ENCODE measurements at places on chromosomes 1 and 21.

DNA sequence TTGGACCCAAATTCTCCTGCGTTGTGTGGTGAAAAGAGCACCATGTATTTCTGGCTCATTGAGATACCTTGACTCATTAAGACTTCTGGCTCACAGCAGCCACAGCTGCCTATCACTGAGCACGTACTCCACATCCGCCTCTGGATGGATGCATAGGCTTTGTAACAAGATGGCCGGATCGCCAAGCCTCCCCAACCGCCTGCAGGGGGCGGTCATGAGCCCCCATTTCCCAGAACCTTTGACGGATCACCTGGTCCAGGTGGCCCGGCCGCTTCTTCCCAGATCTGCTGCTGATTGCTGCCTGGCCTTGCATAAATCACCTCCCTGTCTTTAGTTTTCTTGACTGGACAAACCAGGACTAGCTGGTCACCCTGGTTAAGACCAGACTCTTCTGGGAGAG lies 156.5 kb upstream of the KLHDC7A start:
- DNase-seq: no peak

DNA sequence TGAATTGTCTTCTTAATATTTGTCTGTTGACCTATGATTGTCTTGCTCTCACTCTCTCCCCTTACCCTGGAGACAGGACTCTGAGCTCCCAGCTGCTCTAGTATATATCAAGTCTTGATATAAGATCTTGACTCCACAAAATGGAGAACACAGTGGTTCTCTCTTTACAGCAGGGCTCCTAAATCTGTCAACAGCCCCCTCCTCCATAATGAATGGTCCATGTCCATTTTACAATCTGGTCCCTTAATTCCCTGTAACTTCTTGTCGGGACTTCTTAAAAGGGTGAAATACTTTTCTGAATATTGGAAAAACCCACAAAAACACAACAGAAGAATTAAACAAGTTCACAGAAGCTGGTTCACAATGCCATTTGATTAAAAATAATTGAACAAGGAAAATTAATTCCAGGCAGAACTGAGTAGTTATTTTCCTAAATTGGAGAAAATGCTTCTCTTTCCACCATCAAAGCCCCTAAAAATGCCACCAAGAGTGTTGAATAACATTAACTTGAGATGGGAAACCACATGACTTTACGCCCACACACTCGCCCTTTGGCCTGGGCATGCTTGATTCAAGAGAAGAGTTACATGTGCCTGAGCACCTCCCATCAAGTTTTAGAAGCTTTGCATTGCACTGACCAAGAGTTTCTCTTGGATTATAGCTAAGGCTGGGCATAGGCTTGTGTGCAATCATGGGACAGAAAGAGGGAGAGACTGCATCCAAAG lies 109.8 kb downstream of the TOMM20 start:
- DNase-seq: no peak

DNA sequence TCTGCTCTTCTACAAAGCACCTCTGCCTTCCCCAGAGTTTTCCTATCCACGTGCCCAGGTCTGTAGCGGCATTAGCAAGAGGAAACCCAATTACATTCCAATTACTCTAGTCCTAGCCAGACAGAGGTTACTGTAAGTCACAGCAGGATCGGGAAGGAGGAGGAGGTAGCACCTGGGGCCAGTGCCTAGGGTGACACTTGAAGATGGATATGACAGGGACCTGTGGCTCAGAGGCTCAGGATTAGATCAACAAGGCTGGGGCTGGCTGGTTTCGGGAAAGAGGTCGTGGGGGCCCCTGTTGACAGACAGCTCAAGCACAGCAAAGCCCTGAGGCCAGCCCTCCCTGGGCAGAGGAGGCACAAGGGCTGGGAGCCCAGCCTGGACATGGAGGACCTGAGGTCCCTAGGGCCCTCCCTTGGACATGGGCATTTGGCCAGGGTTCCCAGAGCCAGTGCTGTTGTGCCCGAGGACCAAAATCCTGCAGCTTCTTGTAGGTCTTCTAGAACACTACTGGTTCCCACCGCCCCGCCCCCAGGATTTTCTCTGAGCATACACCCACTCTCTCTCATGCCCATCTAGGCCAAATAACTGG lies 3.0 kb upstream of the HCRTR1 start:
- no peak for DNase-seq

DNA sequence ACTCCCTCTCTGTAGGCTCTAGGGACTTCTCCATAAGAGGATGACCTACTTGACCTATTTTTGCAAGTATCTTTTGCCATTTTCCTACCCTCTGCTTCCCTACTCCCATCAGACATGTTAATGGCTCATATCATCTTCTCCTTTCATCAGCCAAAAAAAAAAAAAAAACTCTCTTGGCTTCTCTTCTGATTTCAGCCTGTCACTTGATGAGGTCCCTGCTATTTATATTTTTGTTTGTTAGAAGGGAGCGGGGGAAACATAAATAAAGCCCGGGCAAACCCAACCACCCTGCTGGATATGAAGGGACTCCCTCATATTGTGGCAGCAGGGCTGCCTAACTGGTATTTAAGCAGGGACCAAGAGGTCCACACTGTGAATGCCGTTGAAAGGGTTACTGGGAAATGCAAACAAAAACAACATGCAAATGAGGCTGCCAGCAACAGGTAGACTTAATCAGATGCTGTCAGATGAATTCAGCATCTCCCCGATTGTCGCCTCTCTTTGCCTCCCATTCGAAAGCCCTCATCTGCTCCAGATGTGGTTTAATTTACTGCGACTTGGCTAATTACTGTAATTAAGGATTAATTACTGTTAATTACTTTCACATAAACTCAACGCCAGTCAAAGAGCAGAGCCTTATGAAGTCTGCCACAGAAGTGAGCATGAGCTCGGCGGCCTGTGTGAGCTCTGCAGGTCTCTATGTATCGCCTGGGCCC lies 172.3 kb downstream of the PBX1 start:
- no peak for DNase-seq

DNA sequence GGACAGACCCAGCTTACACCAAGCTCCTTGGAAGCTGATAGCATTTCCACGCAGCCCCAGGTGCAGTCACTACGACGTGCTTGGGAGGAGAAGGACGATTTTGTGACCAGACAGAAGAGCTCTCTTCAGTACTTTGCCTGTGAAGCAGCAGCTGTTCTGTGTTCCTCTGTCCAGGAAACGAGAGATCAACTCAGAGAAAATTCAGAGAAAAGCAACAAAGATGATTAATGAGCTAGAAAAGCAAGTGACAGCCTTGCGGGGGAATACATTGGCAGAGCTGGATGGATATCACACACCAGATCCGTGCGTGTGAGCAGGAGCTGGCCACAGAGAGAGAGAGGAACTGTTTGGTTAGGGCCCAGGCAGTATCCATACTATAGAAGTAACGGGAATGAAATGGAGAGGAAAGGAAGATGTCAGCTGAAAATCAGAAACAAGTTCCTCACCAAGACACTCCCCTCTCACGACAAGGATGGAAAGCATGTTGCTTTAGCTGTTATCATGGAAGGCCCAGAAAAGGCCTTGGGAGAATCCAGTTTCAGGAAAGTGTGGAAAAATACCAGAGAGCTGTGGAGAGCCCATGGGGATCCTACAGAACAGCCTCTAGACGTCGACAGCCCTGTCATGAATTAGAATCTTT lies 106.2 kb downstream of the TOMM20 start:
- DNase-seq: no peak

GRCh38 chr1:117698398-117699160 lies 92.7 kb downstream of the TENT5C start:
- no peak for DNase-seq

DNA sequence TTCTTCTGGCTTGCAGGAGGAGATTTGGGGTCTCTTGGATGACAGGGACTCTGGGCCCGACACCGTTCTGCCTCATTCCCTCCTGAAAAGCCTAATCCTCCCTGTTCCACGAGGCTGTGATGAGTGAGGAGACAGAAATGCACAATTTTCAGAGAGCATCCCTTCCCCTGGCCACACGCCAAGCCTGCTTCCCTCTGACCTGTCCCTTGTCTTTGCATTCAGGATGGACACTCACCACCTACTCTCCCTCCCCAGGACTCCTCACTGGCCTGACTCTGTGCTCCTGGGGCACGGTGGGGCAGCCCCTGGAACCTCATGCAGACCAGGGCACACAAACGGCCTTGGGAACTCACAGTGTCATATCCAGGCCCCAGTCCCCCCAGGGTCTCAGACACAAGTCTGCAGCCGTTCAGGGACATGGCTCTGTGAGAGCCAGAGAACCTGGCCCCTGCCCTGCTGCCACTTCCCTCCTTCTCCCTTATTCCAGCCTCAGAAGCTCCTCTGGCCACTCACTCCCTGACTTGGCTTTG lies 3.5 kb upstream of the PRAMEF12 start:
- no peak for DNase-seq

GRCh38 chr1:152186556-152187285 lies 27.7 kb upstream of the RPTN start:
- no peak for DNase-seq

DNA sequence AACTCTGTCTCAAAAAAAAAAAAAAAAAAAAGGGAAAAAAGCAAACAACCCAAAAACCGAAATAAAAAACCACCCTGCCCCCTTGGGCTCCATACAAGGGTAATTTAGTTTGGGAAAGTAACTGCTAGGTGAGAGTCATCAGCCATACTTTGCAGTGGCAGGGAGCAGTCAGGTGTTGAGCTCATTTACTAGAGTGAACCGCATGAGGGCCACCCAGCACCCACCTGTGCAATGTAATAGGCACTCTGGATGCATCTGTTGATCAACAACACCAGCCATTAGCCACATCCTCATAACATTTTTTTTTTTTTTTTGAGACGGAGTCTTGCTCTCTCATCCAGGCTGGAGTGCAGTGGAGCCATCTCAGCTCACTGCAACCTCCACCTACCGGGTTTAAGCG lies 9.1 kb downstream of the INAVA start:
- DNase-seq: no peak

DNA sequence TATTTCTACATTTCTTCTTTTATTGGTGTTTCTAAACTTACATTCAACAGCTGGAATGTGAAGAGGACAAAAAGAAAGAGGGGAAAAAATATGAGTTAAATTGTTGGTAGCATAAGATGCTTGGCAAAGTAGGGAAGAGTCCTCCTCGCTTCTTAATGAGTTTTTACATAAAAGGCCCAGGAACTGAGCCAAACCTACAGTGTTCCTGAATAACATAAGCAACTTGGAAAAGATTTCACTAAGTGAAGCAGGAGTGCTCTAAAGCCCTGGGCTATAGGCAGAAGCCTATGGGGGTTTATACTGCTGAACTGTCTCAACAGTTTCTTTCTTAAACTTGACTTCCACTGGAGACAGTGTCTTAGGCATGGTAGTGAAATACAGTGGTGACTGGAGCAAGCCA lies 115.0 kb upstream of the USP25 start:
- no peak for DNase-seq

DNA sequence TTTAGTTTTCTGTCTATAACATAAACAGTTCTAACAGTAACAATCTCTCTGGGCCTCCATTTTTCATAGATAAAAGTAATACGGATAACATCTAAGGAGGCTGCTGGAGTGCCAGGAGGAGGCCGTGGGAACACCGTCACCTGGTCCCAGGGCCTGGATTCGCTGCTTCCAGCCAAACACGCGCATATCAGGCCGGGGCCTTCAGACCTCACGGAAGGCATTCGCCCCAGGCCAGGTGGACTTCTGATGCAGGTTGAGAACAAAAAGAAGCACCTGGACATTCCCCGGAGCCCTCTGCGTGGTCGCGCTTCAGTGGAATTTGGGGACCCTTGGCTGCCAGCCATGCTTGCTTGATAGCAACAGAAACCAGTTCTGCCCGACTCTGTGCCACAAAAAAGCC lies 113.1 kb upstream of the GUCA2B start:
- no peak for DNase-seq

- no peak for DNase-seq
Measured at GRCh38 chr1:221227872-221228337, 348.7 kb downstream of the HLX start.

GRCh38 chr21:20875742-20876141 lies 122.5 kb upstream of the NCAM2 start:
- no peak for DNase-seq

DNA sequence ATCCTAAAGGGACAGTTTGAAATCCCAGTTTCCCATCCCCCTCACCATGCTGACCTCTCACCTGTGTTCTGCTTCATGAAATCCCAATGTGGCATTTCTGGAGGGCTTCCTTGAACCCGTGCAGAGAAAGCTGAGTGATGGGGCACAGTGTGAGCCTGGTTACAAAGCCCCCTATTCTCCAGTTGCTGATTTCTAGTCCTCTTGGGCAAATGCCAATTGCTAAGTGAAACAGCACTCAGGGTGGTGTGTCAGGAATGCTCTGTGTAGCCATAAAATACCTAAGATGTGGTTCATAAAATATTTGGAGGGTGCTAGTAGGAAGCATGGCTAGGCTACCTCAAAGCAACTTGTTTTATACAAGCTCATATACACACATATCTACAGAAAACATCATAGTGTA lies 32.0 kb downstream of the SUSD4 start:
- DNase-seq: no peak

- DNase-seq: no peak
Measured at GRCh38 chr1:36729716-36730510, 247.2 kb upstream of the CSF3R start.

GRCh38 chr1:66210635-66211244 lies 323.2 kb upstream of the SGIP1 start:
- DNase-seq: no peak

- DNase-seq: no peak
Measured at GRCh38 chr1:55153031-55153430, 62.1 kb downstream of the USP24 start.

GRCh38 chr1:1237874-1238701 lies 6.1 kb downstream of the B3GALT6 start:
- DNase-seq: no peak

DNA sequence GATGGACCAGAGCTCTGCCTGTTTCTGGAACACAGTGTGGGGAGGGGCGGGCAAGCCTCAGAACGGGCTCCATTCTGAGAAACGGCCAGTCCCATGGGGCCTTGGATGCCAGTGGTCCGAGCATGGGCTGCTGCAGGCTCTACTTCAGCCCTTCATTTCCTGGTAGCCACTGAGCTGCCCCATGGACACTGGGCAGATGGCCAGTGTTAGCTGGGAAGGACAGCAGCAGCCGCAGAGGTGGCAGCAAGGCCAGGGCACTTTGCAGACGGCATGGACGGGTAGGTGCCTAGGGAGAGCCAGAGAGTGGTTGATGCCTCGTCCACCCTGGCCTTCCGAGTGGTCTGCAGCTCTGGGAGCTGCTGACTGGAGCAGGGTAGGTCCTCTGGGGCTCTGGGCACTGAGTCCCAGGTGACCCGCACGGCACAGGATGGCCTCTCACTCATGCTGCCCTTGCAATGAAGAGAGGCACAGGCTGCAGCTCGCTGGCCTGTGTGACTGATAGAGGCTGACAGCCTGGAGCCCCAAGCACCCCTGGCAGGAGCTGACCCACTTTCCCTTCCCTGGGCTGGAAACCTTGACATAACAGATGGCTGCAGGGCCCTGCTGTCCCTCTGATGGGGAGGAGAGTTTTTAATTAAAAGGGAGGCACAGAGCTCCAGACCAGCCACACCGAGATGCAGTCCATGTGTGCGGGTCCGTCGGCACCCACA lies 87.7 kb upstream of the COL6A1 start:
- DNase-seq: no peak

DNA sequence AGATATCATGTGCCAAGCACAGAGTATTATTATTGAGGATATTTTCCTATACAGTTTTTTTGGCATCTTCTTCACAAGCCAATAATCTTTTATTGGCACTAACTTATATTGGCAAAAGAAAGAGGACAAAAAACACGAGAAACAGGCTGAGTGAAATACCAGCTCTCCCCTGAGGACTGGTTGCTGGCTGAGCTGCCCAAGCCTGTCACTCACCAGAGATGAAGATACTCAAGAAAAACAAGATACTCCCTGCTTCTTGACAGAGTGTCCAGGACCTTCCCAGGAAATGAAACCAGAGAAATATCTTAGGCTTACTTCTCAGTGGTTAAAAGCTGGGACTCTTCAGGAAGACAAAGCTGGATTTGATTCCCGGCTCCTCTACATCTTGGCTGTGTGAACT lies 35.9 kb upstream of the ATP1B1 start:
- DNase-seq: no peak

Measured in NCI-H1436 (cell line).